ENCODE measurements at places on chromosomes 6 and 20.

DNA sequence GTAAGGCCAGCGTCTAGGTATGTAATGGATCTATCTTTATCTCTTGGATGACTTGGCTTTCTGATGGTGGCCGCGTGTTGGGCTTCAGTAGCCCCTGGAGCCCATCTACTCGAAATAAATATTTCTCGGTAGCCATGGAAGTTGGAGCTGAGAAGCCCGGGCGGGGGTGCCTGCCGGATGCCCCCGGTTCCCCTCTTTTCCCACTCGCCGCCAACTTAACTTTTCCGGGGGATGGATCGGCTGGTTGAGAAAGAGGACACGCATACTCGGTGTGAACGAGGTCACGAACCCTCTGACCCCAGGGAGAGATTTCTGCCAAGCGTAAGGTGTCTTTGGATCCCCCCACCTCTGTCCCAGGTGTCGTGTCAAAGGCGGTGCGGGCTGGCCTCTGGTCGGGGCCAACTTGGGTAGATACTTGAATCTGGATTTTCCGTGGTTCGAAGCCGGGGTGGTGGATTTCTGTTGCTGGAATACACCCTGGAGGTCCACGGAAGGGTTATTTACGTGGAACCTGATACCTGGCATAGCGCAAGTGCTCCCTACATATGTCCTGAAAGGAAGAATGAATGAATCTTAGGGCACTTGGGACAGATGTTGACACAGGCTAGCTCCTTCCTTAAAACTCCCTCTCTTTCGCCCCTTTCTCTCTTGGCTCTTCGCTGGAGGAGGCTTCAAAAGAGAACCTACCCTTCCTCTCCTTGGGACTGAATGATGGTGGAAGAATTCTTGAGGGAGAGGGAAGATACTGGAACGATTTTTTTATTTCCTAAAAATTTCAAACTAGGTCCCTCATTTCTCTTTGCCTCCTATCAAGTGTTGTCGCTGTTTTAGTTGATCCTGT is 996 bp downstream of the DOK5 start:
- peak; percentile 62 for DNase-seq

DNA sequence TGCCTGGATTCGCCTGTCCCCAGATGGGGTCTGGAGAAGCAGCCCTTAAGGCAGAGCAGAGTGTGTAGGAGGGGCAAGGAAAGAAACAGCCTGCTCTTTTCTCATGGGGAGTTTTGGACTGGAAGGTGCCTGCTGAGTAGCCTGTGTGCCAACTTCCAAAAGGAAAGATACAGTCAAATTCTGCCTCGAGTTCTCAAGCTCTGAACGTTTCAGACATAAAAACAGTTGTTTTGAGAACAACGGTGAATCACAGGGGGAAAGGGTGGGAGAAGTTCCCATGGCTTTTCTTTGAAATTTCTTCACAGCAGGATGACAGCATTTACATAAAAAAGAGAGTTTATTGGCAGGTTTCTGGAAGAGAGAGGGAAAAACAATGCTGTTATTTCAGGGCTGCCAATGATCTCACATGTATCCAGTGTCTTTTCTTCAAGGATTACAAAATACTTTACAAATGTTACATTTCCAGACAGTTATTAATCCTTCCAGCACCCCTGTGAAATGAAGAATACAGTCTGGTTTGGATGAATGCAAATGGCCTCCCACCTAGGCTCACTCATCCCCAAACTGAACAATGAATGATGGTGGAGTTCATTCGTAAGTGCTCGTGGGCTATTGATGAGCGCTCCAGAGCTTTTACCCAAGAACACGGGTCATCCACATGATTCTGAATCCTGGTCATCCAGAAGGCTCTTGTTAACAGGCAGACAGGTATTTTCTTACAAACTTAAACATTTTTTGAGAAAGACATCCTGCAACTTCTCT is 33.8 kb upstream of the ECI2 start:
- DNase-seq = no peak

DNA sequence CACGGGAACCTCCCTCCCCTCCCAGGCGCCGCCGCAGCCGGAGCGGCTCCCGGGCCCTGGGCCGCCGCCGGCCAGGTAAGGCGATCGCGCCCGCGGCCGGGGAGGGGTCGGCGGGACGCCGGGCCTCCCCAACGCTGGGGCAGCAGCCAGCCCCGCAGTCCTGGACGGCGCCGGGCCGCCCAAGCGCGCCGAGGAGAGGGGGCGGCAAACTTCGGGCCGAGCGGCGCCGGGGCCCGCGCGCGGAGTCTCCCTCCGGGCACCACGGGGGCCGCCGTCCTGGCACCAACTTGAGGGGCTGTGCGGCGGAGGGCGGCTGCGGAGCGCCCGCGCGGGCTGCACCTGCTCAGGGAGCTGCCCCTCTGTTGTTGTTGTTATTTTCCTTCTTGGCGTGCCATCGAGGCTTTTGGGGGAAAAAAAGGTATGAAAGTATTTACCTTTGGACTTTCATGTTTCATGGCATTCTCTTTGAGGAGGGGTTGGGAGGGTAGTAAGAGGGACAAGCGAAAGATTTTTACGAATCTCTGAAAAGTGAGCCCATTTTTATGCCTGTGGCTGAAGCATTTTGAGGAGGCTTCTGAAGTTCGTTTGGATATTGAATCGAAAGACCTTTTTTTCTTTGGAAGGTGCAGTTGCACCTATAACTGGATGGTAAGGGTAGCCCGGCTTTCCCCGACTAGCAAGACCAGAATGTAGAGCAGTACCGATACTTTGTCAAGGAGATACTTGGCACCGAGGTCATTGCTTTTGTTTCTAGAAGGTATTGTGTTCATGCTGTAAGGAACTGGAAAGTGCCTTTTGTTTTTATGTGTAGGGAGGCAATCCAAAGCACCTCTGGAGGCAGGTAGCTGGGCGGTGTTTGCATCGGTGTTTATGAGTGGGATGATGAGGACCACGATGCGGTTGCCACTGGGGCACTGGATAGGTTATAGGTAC is at the start of gene RNF182:
Gene RNF182 (plus strand): TSS at position 4 of the 933 bp plus-strand sequence. CDS start 52,168 bp downstream, outside the sequence.
- DNase-seq = peak; percentile 75

DNA sequence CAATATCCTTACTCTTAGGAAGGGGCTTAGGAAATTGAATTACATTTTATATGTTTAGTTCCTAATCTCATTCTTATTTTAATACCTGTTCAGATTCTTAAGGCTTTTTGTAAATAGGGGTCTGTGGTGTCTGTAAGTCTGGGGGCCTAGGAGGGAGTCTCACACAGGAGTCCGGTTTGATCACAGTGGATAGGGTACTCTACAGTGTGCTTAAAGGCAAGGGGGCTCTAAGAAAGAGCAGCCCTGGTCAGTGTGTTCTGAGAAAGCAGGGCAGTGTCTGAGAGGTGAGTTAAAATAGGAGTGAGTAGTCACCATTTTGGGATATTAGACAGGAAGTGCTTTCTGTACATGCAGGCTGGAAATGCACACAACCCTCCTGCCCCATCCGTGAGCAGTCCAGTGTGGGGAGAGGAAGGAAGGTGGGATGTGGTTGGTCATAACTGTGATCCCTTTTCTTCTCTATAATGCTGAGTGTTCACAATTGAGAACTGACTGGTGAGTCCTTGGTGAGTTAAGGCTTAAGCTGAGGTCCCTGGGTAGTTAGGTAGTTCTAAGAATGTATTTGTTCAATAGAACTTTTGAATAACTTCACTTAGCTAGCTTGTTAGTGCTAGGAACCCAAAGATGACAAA is 50.0 kb downstream of the CDKAL1 start:
- DNase-seq = no peak

DNA sequence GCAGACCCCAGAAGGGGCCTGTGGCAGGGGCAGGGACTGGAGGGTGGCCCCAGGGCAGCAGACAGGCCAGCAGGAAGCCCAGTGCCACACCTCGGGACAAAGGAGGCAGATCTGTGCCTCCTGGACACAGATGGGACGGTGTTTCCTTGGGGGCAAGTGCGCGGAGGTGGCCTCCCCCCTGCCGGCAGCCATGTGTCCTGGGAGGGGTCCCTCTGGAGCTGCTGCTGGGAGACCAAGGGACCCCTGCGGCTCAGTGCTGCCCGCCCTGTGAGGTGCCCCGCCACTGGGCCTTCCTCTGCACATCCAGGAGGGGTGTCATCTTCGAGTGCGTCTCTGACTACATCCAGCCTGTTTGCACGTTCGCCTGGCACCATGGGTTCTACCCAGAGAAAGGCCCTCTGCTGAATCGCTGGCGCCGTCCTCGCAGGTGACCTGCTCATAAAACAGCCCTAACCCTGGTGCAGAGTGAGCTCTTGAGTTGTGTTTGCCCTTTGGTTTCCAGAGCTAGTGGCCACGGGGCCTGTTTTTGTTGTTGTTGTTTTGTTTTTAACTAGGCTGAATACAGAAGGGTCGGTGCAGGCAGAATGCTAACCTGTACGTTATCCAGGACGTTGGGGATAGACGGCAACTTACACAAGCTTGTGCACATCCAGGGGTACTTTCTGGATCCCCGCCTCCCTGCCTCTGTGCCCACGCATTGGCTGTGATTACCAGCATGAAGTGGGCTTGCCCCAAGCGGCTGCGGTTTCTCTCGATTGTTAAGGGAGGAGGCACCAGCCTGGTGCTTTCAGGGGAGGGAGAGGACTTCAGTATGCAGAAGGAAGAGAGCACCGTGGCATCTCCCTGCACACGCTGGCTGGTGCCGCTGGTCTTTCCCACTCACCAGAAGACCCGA is 1.3 kb upstream of the KCNQ2 start:
- DNase-seq = no peak

- no peak for DNase-seq
Observed at GRCh38 chr20:48706116-48706656, 121.6 kb downstream of the PREX1 start.

DNA sequence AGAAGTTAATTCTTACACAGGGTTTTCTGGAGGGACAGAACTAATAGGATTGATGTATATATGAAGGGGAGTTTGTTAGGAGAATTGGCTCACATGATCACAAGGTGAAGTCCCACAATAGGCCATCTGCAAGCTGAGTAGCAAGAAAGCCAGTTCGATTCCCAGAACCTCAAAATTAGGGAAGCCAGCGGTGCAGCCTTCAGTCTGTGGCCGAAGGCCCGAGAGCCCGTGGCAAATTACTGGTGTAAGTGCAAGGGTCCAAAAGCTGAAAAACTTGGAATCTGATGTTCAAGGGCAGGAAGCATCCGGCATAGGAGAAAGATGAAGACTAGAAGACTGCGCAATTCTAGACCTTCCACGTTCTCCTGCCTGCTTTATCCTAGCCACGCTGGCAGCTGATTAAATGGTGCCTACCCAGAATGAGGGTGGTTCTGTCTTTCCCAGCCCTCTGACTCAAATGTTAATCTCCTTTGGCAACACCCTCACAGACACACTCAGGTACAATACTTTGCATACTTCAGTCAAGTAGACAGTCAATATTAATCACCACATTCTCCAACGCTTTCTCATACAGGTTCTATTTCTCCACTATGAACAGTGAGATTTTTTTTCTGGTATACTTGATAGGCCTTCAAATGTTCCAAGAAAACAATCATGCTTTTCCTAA is 357.0 kb downstream of the LAMA2 start:
- no peak for DNase-seq

Measured in eye (tissue), 1 donor.